NCI-H2171 treated with DMSO at 0.1 percent for 48 hours (cell line): ENCODE measurements at places on chromosomes 5 and 9.
A peak's percentile ranks its signal among the peaks of the same experiment; 100 is the strongest.

DNA sequence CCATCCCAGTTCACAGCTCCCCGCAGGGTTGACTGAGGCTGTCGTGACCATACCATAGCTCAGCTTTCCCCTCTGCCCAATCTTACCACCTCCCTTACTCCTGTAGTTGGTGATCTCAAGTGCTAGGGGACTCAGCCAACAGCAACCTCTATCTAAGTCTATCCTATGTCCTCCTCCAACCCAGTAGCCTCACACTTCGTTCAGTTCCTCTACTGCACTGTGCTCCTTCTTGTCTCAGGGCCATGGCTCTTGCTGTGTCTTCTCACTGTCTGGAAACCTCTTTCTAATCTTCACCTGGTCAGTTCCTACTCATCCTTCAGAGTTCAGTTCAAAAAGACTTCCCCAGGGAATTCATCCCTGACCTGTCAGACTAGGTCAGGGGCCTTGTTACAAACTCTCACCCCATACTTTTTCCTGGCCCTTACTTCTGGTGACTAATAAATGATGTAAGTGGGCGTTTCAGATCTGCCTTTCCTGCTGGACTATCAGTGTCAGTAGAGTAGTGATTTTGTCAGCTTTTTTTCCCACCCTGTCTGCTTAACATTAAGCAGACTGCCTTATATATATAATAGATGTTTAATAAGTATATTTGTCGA lies 53.6 kb upstream of the NR3C1 start:
- DNase-seq, result no peak

DNA sequence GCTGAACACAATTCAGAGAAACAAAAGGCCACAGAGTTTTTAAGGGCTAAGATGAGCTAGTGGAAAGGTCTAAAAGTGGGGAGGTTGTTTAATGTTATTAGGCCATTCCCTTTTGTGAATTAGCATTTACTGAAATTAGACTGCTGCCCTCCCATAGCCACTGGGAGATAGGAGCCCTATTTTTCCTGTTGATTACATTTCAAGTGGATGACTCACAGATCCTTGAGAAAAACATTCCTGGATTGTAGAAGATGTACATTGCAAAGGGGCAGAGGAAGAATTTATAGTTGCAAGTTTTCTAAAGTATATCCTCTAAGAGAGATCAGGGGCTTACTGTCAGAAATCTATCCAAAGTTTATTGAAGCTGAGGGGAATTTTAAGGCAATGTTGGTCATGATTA lies 367.1 kb upstream of the IZUMO3 start:
- no peak for DNase-seq

- DNase-seq, result peak; percentile 15
These were observed 8.4 kb upstream of the RUSC2 start for GRCh38 chr9:35481347-35481975.

- peak; percentile 98 for DNase-seq
These were observed 46.7 kb downstream of the GARNL3 start for GRCh38 chr9:127311239-127311741.

- DNase-seq, result peak; percentile 76
These were observed 86.5 kb upstream of the PRLR start for GRCh38 chr5:35316611-35317274.

DNA sequence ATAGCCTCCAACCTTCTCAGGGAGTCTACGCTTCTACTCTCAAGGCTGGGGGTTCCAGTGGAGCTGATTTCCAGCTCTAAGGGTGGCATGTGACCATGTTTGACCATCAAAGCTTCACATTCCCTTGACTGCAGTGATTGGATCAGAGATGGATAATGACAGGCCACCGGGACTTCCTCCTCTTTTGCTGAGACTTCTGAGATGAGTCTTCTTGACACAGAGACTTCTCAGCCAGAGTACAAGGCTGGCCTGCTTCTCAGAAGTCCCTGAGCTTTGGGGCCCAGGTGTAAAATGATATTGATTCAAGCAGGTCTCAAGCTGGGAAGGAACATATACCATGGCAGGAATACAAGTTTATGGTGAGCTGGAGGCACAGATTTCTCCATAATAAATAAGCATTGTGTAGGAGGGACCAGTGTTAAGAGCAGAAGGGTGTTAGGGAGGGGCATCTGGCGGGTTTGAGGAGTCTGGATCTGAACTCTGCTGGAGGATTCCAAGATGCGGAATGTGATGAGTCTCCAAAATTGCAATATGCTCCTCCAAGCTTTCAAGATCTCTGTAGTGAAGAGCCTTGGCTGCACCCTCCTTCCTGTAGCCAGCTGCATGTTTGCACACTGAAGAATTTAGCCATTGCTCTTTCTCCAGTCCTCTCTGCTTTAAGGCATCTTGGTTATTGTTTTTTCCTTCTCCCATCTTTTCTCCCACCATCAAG lies 41.7 kb upstream of the HSD17B4 start:
- no peak for DNase-seq

- DNase-seq, result peak; percentile 41
These were observed 532.4 kb downstream of the ANXA1 start for GRCh38 chr9:73683862-73684591.

- no peak for DNase-seq
These were observed 143.4 kb downstream of the FGF18 start for GRCh38 chr5:171562822-171563221.

GRCh38 chr5:143355710-143356109 lies 47.8 kb downstream of the NR3C1 start:
- peak; percentile 66 for DNase-seq

DNA sequence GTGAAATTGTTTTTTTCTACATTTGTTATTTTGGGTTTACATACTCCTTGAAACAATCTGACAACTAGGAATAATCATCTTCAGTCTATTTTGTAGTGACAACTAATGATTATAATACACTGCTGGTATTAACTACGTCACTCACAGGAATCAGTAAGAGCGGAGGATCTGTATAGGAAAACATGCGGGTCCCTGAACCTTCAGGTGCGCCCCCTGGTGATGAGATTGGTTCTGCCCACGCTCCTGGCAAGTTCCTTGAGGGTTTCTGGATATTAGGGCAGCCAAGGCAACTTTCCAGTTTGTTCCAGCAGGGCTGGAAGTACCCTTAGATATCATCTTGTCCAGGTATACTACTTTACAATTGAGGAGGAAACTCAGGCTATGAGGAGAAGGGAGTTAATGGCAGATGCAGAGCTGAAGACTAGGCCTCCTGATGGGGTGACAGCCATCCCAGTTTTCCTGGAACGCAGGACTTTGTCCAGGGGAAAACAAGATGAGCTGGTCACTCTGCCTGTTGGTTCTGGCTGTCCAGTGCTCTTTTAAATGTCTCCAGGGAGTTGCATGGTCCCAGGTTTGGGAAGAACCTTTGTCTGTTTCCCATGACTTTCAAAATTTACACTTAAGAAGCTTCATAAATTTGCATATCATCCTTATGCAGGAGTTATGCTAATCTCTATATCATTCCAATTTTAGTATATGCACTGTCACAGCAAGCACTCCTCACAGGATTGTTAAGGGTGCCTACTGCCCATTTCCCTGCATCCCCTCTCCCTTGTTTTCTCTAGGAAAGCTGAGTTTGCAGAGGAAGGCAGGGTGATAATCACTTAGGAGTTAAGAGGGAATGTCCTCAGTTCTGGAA lies 14.9 kb upstream of the WNT8A start:
- DNase-seq, result peak; percentile 48

DNA sequence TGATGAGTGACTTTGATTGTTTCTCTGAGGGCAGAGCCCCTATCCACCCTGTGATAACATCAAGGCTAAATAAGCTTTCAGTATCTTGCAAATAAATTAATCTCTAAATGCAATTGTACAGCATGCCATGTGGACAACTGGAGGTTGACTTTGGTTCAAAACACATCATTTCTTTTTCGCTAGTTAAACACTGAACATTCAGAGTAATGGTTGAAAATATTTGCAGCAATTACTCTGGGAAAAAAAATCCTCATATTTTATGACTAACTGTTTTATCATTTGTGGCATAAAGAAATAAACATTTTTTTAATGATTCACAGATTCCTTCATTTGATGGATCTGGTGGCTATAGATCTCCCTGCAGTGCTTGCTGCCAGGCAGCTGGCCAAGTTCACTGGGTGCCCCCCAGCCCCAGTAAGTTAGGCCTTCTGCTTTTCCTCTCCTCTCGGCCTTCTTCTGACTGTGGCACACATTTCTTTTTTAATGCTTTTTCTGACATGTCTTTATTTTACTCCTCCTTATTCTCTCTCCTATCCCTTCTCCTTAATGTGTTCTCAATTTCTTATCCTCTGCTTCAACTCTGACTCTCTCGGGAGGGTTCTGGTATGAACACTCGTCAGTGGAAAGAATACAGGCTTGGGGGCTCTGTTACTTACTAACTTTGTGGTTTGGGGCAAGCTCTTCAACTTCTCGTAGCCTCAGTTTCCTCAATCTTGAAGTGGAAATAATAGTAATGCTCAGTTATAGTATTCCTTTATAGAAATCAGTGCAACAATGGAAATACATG lies 69.6 kb downstream of the ADAMTSL1 start:
- no peak for DNase-seq

DNA sequence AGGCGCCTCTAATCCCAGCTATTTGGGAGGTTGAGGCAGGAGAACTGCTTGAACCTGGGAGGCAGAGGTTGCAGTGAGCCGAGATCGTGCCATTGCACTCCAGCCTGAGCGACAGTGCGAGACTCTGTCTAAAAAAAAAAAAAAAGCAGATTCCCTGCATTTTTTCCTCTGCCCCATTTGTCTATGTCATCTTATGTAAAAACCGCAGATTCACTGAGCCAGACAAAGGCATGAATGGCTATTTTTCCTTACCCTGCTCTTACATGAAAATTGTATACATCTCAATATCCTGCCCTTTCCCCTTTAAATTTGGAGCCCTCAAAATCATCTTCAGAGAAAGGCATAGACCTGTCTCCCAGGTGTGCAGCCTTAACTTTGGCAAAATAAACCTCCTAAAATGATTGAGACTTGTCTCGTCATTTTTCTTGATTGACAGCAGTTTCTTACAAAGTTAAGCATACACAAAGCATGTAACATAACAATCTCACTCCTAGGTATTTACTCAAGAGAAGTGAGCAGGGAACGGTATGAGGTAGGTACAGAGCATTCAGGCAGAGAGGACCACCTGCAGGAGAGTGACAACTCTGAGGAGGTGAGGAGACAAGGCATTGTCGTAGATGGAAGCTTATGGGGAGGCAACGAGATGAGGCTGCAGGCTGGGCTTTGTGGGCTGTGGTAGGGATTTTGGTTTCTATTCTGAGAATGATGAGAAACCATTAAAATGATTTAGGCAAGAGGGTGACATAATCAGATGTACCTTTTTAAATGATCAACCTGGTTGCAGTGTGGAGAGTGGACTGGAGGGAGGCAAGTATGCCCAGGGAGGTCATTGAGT lies 65.7 kb upstream of the IL6ST start:
- no peak for DNase-seq

- no peak for DNase-seq
These were observed 4.7 kb downstream of the KLHL3 start for GRCh38 chr5:137731176-137731575.

DNA sequence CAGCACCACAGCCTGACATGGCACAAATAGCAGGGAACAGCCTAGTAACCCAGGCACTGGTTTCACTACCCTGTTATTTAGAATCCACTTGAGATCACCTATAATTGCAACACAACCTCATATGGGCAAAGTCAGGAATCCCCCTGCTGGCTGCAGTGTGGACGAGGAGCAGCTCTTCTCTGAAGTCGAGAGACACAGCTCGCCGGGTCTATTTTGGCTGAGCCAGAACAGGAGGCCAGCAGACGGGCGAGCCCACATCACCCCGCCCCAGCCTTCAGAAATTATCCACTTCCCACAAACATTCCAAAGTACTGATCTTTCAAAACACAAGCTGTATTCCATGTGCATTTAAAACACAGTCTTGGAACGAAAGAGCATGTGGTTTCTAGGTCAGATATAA lies 179.0 kb downstream of the ROR2 start:
- no peak for DNase-seq

GRCh38 chr5:34447424-34447823 lies 208.7 kb upstream of the RAI14 start:
- no peak for DNase-seq

DNA sequence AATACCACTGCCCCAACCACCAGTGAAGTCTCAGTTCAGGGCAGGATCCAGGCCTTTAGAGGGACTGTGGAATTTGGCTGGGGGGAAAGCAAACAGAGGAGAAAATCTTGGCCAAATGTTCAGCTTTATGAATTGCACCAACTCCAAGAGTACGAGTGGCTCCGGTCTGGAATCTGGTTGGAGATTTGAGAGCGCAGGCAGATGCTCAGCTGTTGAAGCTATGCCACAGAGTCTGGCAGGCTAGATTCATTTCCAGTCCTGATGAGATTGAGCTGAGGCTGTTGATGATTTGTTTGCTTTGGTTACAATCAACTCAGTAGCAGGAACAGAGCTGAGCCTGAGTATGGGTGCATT lies 9.1 kb upstream of the HSPB3 start:
- DNase-seq, result no peak

- DNase-seq, result no peak
These were observed 40.8 kb downstream of the ZFR start for GRCh38 chr5:32403760-32404159.

DNA sequence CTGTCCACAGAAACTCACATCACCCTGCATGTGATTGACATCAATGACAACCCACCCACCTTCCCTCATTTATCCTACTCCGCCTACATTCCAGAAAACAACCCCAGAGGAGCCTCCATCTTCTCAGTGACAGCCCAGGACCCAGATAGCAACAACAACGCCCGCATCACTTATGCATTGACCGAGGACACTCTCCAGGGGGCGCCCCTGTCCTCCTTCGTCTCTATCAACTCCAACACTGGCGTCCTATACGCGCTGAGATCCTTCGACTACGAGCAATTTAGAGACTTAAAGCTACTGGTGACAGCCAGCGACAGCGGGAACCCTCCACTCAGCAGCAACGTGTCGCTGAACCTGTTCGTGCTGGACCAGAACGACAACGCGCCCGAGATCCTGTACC lies 1.7 kb downstream of the PCDHGA3 start:
- no peak for DNase-seq

DNA sequence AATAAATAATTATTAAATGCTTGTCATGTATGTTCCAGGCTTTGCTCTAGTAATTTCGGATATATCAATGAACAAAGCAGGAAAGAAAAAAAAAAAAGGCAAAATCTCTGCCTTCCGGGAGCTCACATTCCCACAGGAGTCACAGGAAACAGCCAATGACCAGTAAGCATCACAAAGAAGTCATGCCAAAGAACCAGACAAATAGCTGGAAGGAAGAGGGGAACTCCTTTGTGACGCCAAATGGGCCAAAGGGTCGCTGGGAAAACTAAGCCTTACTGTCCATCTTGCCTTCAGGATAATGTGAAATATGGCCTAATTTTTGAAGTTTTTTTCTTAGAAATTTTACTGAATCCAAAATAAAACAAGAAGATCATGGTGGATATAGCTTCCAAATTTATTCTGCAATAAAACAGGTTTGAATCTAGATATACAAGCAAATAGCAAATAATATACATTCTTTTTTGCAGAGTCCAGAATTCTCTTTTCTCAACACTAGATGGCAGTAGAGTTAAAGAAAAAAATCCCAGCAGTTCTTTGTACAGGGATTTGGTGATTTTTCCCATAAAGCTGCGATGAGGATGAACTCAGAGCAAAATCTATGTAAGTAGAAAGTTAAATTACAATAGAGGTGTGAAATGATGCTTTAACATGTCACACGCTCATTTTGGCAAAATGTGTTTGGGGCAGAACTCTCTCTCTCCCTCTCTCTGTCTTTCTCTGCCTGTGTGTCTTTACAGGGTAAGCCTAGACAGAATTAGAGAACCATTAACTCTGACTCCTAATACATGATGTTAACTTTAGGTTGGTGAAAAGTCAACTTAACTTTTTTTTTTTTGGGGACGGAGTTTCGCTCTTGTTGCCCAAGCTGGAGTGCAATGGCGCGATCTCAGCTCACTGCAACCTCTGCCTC lies 60.0 kb upstream of the TUT7 start:
- DNase-seq, result peak; percentile 49

- DNase-seq, result no peak
These were observed 2.0 kb downstream of the MATR3 start for GRCh38 chr5:139295346-139296057.
